ENCODE measurements at places on chromosomes 16 and 17.

GRCh38 chr17:78608122-78608803, 31.1 kb upstream of the DNAH17 start:
- DNase-seq = no peak

- no peak for DNase-seq
Observed at GRCh38 chr17:61672140-61672539, 81.1 kb upstream of the NACA2 start.

DNA sequence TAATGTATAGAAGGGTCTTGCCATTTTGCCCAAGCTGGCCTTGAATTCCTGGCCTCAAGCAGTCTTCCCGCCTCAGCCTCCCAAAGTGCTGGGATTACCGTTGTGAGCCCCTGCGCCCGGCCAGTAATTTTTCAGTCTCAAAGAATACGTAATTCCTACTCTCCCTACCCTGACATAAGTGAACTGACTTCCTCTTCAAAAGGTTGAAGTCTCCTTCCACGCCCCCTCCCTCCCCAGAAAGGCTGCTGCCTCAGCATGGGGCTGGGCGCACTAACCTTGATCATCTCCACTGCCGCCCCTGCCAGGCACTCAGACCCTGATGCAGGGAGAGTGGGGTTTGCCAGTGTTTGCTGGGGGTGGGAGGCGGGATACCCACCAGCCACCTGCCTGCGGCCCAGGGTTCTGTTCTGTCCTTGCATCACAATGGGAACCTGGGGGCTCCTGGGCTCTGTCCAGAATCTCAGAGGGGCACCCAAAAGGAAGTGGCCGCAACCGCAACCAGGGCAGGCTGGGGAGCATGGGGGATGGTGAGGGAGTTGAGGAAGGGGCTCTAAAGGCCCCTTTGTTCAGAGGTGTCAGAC, 27.5 kb downstream of the KIFC3 start:
- no peak for DNase-seq

DNA sequence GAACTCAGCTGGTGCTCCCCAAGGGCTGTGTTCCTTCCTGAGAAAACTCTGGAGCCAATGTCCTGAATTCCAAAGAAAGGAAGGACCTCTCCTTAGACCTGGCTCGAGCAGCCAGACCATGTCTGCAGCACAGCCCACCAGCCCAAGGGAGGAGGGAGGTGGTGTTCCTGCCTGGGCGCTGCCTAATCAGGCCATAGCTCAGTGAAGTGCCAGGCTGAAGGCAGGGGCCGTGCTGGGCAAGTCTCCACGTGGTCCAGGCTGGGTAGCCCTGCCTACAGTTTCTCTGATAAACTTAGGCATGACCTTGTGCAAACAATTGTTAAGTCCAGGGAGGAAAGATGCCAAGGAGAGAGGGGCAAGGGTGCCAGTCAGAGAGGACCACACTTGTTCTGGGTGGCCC, 76.8 kb downstream of the MPRIP start:
- DNase-seq = no peak

DNA sequence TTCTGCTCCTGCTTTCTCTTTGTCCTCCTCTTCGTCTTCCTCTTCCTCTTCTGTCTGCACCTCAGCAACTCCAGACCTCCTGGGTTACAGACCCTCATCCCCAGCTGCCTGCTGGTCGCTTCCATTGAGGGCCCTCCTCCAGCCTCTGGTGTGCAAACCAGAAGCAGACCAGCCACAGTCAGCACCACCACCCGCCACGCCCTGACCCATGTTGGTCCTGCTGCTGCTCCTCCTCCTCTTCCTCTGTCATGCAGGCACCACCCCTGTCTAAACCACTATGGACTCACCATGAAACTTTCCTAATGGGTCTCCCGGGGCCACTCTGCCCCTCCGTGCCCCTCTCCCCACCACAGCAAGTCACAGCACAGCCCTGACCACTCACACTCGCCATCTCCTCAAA, 11.4 kb upstream of the OGFOD3 start:
- no peak for DNase-seq

DNA sequence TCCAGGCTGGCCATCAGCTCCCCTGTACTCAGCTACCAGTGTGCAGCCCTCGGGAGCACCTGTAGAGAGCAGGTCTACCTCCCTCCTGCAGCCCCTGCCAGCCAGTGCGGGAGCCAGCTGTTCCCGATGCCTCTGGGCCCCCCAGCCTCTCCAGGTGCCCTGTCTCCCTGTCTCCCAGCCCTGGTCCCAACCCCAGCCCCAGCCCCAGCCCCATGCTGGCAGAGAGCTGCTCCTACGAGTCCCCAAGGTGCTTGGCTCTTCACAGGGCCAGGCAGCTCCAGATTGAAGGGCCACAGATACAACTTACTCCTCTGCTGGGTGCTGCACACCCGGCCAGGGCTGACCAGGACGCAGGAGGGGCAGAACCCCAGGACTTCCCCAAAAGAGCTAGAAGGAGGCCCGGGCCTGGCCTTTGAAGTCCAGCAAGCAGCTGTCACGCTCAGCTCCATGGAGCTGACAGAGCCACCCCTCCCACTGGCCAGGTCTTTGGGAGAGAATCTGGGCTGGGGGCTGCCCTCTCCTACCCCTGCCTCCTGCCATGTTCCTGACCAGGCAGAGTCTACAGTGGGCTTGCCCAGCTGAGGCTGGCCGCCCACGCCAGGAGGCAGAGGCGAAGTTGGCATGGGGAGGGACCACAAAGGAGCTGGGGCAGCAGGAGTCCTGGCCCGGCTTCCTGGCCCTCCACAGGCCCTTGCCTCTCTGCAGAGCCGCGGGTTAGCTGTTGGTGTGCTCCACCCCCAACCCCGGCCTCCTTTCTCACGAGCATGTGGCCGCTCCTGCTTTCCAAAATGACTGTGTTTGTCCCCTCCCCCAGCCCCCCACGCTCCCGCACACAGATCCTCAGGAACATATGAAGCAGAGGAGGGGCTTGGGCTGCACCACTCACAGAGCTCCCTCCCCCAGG, 9.5 kb upstream of the ADAM11 start:
- no peak for DNase-seq

- DNase-seq = peak; percentile 17
Observed at GRCh38 chr16:13245713-13246377, 344.4 kb downstream of the SHISA9 start.

GRCh38 chr16:54503856-54504219, 217.3 kb upstream of the IRX3 start:
- peak; percentile 36 for DNase-seq

GRCh38 chr17:59287891-59288290, 43.6 kb upstream of the YPEL2 start:
- DNase-seq = no peak

- DNase-seq = no peak
Observed at GRCh38 chr17:18280766-18281371, 20.4 kb downstream of the MIEF2 start.

- no peak for DNase-seq
Observed at GRCh38 chr17:27647765-27648164, 16.8 kb downstream of the LGALS9 start.

DNA sequence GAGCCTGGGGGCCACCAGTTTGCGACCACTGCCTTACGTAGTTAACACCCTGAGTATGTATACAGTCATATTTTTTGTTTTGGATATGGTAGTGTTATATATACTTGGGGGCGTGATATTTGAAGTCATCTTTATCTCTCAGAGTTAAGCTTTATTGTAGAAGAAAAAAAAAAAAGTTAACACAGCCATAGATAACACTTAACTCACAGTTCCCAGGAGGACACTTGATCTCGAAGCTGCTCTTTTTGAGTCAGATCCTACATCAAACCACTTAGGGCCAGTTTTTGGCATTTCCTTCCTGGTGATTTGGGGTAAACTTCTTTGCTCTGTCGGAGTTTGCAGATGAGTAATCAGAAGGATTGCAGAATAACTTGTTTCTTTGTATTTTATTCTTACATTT, 5.8 kb downstream of the ITPRIPL2 start:
- DNase-seq = no peak

GRCh38 chr17:42406615-42407288, 16.3 kb downstream of the CAVIN1 start:
- DNase-seq = no peak

DNA sequence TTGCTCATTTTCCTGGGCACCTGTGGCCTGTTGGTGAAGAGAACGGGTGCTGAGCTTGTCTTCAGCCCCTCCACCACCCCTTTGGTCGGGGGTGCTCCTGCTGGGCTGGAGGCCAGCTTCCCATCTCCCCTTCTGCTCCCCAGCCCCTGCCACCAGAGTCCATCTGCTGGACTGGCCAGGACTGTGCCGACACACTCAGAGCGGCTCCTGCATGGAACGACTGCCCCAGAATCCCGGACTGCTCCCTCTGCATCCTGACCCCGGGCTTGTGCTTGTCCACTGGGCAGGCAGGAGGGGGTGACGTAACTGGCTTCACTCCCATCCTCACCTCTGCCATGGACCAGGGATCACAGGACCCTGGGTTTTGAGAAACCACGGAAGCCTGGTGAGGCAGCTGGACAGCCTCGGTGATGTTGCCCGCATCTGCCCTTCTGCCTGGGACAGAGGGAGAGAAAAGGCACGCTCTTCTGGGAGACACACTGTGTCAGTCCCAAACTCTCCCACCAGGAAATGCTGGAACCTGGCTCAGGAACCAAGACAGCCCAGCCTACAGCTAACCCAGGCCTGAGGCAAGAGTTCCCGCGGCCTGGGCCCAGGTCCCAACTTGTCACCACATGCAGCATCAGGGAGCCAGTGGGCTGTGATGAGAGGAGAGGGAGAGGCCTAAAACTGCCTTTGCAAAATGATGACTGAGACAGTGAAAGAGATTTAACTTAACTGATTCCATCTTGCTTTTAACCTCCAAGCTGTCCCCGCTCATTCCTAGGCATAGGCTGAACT, 16.1 kb upstream of the GSDMA start:
- DNase-seq = no peak

- no peak for DNase-seq
Observed at GRCh38 chr17:44314869-44315661, 6.7 kb downstream of the RUNDC3A start.

Measured in NCI-H82 (cell line).